CD8-positive, alpha-beta T cell (primary cell): ENCODE measurements at places on chromosomes 12 and 14.

DNA sequence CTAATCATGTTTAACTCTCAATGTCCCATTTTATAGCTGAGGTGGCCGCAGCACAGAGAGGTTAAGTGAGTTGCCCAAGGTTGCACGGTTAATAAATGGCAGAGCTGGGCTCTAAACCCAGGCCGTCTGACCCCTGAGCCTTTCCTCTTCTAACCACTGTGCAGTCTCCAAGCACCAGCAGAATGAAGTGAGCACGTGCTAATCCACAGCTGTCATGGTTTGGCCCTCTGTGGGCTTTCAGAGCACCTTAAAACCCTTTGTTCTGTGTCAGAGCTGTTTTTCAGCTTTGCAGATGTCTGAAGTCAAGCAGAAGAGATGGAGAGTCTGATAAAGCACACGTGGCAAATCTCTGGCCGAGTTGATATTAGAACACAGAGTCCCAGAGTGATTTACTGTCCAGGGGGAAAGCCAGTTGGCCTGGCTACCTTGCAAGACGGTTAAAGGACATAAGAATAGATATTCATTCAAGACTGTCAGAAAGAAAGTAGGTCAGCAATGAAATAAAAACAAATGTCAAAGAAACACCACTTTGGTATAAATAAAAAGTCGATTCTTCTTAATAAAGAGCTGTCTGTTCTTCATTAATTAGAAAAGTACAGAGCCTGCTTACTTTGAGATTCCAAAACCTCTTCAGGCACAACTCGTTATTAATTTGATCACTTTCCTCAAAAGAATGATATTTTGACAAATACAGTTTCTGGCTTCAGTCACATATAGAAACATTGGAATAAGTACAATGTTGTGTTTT, 107.3 kb downstream of the CRADD start:
- DNase-seq = peak; percentile 45

DNA sequence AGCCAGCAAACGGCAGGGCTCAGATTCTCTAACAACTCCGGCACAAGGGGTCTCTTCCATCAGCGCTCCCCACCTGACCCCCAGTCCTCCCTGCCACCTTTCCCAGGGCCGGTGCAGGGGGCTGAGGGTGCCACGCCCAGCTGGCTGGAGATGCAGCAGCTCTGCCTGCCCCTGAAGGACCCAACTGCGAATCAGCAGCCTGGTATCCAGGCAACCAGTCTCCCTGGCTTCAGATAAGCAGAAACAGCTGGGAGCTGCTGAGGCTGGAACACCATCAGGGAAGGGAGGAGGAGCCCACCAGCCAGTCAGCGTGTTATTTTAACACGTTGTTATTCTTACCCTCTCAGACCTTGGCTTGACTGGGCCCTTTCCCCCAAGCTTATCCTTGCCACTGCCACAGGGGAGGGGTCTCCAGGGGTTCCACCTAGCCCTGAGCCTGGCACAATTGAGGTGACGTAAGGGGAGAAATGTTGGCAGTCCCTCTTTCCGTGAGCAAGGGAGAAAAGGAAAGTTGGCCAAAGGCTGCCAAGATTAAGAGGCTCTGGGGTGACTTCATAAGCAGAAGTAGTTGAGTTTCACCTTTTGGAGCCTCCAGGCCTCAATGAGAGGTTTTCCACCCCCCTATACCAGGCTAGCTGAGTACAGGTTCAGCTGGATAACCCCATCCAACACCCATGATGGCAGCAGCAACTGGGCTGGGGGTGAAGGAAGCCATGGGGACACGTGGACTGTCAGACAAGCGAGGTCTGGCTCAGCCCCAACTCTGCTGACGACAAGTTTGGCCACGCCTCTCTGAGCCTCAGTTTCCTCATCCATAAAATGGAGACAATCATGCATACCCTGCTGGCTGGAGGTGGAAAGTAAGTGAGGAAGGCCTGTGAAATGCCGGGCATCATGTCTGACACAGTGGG, 91.1 kb downstream of the IRF2BPL start:
- no peak for DNase-seq

DNA sequence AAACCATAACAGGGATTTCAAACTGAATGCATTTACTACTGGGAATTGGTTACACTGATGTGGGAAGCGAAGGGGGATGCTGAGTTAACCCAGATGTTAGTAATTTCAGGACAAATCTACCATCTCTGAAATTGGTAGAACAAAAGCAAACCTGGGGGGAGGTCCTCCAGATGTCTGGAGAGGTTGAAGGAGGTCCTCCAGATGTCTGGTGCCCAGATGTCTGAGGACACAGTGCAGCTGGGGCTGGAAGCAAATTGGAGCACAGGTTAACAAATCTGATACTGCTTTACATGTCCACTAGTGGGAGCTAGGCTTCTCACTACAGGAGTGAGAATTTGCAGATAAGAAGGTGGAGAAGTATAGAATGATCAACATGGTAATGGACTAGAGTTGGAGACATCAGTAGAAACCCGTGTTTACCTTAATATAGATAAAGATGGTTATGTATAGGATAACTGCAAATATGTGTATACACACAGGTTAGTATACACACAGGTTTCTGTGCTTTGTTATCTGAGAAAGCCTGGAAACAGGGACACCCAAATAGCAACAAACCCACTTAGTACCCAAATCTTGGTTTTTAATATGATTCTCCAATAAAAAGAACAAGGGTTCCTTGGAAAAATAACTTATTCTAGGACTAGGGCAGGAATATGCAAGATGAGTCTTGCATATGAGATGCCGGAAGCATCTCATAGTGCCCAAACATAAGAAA, 162.5 kb downstream of the C12orf50 start:
- DNase-seq = no peak

DNA sequence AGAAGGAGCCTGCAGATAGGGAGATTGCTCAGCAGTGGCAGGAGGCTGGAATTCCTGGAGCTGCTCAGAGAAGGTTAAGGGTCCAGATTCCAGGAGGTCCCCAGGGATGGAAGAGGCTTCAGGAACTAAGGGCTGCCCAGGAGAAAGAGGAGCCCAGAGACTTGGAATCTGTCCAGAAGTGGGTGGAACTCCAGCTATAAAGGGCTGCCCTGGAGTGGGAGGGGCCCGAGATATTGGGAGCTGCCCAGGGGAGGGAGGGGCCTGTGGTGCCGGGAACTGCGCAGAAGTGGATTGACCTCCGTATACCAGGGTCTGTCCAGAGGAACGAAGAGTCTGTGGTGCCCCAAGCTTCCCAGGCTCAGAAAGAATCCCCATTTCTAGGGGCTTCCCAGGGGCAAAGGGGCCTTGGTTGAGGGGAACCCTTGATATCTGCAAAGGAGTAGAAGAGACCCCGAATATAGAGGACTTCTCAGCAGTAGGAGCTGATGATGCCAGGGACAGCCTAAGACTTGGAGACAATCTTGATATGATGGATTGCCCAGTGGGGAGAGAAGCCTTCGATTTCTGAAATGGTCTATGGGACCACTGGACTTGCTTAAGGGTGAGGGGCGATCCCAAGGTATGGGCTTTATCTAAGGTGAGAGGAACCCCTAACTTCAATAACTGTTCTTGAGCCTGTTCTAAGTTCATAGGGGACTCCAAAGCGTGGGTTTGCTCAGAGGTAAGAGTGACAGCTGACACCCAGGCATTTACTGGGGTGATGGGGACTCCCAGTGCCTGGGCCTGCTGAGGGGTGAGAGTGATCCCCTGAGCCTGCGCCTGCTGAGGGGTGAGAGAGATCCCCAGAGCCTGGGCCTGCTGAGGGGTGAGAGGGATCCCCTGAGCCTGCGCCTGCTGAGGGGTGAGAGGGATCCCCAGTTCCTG, 45.0 kb downstream of the FAM186A start:
- no peak for DNase-seq

GRCh38 chr14:97458661-97459579, 661.7 kb downstream of the VRK1 start:
- DNase-seq = peak; percentile 70

DNA sequence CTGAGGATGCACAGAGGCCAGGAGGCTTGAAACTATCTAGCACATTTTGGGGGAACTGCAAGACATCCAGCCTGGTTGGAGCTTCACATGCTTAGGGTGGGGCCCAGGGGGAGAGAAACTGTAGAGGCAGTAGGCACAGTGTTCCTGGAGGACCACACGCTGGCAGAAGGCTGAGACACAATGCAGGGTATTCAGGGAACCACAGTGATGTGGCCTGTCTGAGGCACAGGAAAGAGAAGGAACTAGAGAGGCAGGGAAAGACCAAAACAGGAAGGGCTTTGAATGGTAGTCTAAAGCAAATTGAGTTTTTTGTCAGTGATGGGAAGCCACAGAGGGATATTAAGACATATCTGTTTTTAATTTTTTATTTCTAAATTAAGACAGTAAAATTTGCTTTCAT, 100.2 kb upstream of the PRICKLE1 start:
- no peak for DNase-seq

- peak; percentile 81 for DNase-seq
Measured at GRCh38 chr12:57476162-57476992, 3.3 kb downstream of the ARHGAP9 start.

DNA sequence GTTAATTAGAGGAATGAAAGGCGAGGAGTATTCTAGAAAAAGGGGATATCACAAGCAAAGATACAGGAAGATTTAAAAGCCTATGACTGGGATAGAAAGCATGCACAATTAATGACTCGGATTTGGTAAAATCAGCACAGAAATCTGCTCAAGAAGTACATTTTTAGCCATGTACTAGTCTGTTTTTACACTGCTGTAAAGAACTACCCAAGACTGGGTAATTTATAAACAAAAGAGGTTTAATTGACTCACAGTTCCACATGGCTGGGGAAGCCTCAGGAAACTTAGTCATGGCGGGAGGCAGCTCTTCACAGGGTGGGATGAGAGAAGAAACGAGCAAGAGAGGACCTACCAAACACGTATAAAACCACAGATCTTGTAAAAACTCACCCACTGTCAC, 716.3 kb upstream of the MDGA2 start:
- DNase-seq = no peak

- DNase-seq = no peak
Measured at GRCh38 chr12:82663893-82664292, 22.8 kb upstream of the TMTC2 start.

GRCh38 chr12:38124247-38125012, 192.1 kb upstream of the ALG10B start:
- no peak for DNase-seq

DNA sequence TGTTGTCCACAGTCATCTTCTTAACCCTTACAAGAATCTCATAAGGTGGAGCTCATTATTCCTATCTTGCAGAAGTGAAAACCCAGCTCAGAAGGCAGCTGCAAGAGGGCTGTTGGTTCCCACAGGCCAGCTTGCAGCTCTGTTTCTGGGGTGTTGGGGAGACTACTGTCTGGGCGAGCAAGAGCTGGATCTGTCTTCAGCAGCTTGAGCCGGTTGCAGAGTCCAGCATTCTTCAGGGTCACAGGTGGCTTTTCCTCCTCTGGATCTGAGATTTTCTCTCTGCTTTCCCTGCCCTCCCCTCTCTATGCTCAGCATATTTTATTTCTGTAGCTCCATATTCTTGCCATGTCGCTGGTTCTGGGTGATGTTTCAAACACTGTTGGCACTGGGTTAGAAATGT, 87.4 kb downstream of the PAPOLA start:
- DNase-seq = no peak

- DNase-seq = no peak
Measured at GRCh38 chr12:130463818-130464670, 126.4 kb downstream of the PIWIL1 start.

- no peak for DNase-seq
Measured at GRCh38 chr12:93780101-93780641, 103.0 kb downstream of the CRADD start.

DNA sequence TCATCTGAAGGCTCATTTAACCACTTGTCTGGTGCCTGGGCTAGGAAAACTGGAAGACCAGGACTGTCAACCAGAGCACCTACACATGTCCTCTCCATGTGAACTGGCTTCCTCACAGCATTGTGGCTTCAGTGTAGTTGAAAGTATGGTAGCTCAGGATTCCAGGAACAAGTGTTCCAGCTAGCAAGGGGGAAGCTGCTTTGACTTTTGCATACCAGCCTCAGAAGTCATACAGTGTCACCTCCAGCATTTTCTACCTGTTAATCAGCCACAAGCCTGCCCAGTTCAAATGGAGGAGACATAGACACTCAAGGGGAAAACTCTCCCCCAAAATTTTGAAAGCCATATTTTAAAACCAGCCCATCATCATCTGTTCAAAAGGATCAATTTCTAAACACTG, 212.8 kb upstream of the CAND1 start:
- no peak for DNase-seq

GRCh38 chr12:47408171-47408871, 297.5 kb downstream of the RPAP3 start:
- no peak for DNase-seq
